ENCODE measurements at places on chromosomes 13 and 19. TPM values are rescaled to one million over a fixed set of nuclear protein-coding genes. Genes with fewer than 3 reads are reported as not detected.
A peak's percentile ranks its signal among the peaks of the same experiment; 100 is the strongest.

LHB gene
- total RNA-seq, result not detected

DNA sequence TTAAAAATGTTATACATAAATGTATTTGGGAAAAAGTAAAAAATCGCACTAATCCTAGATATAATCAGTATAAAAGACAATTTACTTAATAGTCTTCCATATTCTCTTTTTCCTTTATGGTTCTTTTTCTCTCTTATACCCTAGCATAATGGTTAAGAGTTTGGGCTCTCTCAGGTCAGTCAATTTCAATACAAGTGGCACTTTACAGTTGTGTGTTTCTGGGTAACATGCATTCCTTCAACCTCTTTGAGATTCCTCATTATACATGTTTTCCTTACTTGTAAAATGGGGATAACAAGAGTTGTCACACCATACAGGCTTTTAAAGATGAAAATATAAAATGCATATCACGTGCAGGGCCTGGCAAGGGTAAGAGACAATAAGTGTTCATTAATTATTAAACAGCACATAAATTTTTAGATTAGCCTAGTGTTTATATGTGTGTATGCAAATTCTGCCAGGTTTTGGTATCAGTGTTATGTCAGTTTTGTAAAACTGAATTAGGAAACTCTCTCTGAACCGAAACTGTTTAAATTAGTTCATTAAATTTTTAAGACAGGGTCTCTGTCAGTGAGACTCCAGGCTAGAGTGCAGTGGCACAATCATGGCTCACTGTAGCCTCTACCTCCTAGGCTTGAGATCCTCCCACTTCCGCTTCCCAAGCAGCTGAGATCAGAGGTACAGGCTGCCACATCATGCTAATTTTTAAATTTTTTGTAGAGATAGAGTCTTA lies 49.8 kb downstream of the ELF1 start:
- no peak overlapping the region for H3K4me3 ChIP-seq
- no peak for DNase-seq
- no peaks in the 10 kb centered on the region for H3K4me1 ChIP-seq
- no peaks in the 10 kb centered on the region for H3K36me3 ChIP-seq

GRCh38 chr13:29457299-29457698 lies 138.2 kb downstream of the SLC7A1 start:
- no peaks in the 10 kb centered on the region for H3K36me3 ChIP-seq
- H3K27ac ChIP-seq, result no peak overlapping the region

- H3K27ac ChIP-seq, result no peak overlapping the region
- H3K4me1 ChIP-seq, result no peaks in the 10 kb centered on the region
- H3K36me3 ChIP-seq, result no peaks in the 10 kb centered on the region
- no peak overlapping the region for H3K4me3 ChIP-seq
- no peaks in the 10 kb centered on the region for H3K27me3 ChIP-seq
- no peak for DNase-seq
Observed at GRCh38 chr13:94400874-94401273, 78.6 kb downstream of the DCT start.

- no peak for DNase-seq
- no peak overlapping the region for H3K27ac ChIP-seq
- no peak overlapping the region for H3K4me3 ChIP-seq
- H3K4me1 ChIP-seq, result no peaks in the 10 kb centered on the region
- no peaks in the 10 kb centered on the region for H3K27me3 ChIP-seq
Observed at GRCh38 chr13:30235216-30235615, 72.1 kb downstream of the KATNAL1 start.

- DNase-seq, result no peak
- H3K36me3 ChIP-seq, result no peaks in the 10 kb centered on the region
- H3K4me1 ChIP-seq, result no peaks in the 10 kb centered on the region
- H3K27me3 ChIP-seq, result peaks cover under 1% of the 10 kb centered on the region
Observed at GRCh38 chr13:27211271-27211670, 39.7 kb upstream of the USP12 start.

DNA sequence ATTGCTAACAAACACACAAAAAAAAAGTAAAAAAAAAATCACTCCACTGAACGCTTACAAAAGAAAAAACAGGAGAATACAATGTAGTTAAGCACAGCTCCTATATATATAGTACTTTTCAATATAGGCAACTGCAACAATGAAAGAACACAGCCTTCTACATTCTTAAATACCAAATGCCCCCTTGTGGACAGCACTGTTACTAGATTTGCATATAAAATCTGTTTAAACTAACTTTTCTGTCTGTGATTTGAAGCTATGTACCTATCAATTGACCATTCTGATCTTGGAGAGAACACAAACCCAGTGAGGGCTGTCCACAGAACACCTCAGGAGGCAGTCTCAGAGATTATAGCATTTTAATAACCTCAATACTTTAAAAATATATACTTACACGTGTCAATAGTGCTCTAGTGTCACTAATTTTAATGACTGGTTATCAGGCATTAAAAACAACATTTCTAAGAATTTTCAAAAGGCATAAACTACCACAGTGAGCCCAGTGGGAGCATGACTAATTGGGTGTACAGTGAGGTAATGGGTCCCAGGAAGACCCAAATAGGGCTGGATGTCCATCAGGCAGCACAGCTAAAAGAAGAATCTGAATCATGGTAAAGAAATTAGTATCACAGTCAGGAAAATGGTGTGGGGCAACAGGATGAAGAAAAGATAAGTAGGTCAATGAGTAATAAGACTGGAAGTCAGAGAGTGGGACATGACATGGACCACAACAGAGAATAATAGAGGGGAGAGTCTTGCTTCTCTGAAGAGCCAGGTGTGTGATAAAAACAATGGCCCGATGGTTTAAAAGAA lies 22.2 kb downstream of the CCDC169 start:
- no peaks in the 10 kb centered on the region for H3K36me3 ChIP-seq
- peak; percentile 64 for DNase-seq
- H3K4me3 ChIP-seq, result no peak overlapping the region
- H3K27ac ChIP-seq, result peak overlapping the region; percentile 53

- peaks cover 45% of the 10 kb centered on the region for H3K27me3 ChIP-seq
- no peak within 1 kb of the TSS for H3K4me3 ChIP-seq
- H3K4me1 ChIP-seq, result no peaks in the 10 kb centered on the region
- H3K27ac ChIP-seq, result no peak within 1 kb of the TSS
Observed at GRCh38 chr13:24680258-24680920, at the start of gene ATP12A. Gene ATP12A (plus strand): TSS chr13:24680408. CDS start chr13:24680744, 336 bp downstream.

DNA sequence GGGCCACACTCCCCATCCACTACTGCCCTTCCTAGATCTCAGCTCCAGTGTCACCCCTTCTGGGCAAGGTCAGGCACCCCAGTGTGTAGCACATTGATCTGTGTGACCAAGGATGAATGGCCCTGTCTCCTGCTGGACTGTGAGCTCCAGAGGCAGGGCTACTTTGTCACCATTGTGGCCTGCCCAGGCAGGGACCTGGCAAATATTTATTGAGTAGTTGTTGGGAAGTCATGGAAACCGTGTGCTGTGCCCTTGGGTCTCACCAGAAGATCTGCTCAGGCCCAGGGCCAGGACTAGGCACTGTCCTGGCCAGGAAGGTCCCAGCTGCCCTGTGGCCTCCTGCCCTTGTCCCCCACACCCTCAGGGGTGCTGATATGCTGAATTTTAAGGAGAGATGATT lies 10.5 kb downstream of the NACC1 start:
- H3K27me3 ChIP-seq, result no peaks in the 10 kb centered on the region
- H3K36me3 ChIP-seq, result no peaks in the 10 kb centered on the region
- H3K4me3 ChIP-seq, result no peak overlapping the region
- no peak for DNase-seq
- H3K4me1 ChIP-seq, result no peaks in the 10 kb centered on the region

GRCh38 chr13:66577358-66577757 lies 652.8 kb downstream of the PCDH9 start:
- H3K27me3 ChIP-seq, result no peaks in the 10 kb centered on the region
- no peak overlapping the region for H3K27ac ChIP-seq
- no peak for DNase-seq
- no peaks in the 10 kb centered on the region for H3K36me3 ChIP-seq

- DNase-seq, result no peak
- no peaks in the 10 kb centered on the region for H3K36me3 ChIP-seq
- no peaks in the 10 kb centered on the region for H3K4me1 ChIP-seq
Observed at GRCh38 chr19:28961772-28962500, 251.0 kb downstream of the UQCRFS1 start.

DNA sequence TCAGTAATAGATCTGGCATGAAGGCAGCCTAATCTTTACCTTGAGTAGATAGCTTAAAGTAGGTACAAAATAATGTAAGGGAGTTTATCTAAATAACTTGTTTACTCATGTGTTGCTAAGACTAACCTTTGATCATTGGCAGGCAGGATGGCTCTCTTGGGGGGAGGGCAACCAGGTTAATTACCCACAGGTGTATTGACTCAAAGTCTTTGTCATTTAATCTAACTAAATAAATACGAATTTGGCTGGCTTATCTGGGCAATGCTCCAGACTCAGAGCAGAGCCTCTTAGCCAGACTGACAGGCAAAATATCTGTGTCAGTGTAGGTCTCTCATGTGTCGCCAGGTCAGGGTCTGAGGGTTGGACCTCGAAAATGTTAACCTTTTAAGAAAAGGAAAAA lies 283.4 kb upstream of the KLHL1 start:
- no peaks in the 10 kb centered on the region for H3K36me3 ChIP-seq
- DNase-seq, result no peak
- no peaks in the 10 kb centered on the region for H3K4me1 ChIP-seq

DNA sequence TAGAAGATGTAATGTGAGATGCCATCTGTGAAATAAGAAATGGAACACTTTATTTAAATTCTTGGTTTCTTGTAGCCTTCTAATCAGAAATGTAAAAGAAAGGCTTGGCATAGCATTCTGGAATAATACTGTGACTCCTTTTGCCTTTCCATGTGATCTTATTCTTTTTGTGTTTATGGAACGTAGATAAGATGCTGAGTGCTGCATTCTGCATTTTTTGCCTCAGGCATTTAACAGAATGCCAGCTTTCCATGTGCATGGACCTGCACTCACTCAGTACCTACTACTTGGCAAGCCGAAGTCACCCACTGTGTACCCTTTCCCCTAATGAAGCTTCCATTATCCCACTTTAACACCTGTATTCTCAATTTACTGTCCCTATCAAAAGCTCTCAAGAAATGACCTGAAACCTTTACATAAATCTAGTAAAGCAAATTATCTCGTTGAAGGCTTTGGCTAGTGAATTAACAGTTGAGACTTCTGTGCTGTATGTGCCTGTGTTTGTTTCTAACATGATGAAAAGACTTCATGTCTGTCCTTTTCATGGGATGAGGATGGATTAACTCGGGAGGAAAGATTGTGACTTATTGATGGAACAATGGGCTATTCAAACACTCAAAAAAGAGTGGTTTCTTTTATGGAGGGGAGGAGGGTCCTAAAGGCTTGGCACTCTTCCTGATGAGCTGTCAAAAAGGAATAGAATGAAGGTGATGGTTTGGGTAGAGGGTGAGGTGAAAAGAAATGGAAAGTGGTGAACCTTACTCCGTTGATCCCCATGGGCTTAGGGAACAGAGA lies 44.7 kb upstream of the FRY start:
- no peak overlapping the region for H3K4me3 ChIP-seq
- no peaks in the 10 kb centered on the region for H3K36me3 ChIP-seq
- H3K4me1 ChIP-seq, result no peaks in the 10 kb centered on the region
- H3K27me3 ChIP-seq, result peaks cover 2% of the 10 kb centered on the region
- H3K27ac ChIP-seq, result no peak overlapping the region

UCHL3 gene
- 46.8 TPM for total RNA-seq
